ENCODE measurements at places on chromosomes 4 and X. TPM values are rescaled to one million over a fixed set of nuclear protein-coding genes. Genes with fewer than 3 reads are reported as not detected.

The TSPAN6 gene
- total RNA-seq, result 29.3 TPM

GRCh38 chrX:88886908-88887307 lies 139.9 kb downstream of the CPXCR1 start:
- DNase-seq, result no peak

DNA sequence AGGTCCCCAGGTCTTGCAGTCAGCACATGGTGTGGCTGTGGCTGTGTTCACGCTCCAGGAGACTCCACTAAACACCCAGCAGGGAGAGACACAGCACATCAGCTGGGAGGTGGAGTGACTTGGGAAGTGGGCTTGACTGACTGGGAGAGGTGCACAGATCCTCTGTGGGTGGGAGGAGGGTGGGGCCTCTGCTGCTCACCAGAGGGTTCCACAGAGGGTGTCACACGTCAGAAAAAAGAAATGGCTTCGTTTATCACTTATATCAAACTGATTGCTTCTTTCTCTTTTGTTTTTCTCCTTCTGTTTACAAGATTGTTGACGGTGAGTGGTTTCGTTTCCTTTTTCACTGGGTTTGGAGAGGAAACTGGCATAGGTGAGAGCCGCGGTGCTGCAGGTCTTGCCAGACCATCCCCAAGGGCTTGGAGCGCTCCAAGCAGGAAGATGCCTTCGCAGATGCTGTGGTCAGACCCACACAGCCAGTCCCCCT lies 24.8 kb upstream of the FAM193A start:
- DNase-seq, result no peak

DNA sequence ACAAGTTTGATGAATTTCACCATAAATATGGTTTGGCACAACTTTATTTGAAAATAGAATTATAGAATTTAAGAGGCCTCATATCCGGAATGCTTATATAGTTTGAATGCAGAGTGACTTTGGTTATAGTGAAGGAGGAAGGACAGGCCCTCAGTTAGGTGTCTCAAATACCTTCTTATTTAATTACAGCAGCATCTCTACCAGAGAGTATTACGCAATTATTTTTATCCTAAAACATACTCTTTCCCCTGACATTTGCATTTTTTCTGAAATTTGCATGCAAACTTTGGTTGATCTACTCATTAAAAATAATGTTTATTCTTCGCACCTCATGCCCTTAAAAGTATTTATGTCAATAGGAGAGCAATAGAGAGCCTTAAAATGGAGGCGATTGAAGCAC lies 305.4 kb downstream of the PACRGL start:
- DNase-seq, result no peak

The FAM53A gene
- total RNA-seq, result 2.0 TPM

The RENBP gene
- total RNA-seq, result 5.0 TPM

DNA sequence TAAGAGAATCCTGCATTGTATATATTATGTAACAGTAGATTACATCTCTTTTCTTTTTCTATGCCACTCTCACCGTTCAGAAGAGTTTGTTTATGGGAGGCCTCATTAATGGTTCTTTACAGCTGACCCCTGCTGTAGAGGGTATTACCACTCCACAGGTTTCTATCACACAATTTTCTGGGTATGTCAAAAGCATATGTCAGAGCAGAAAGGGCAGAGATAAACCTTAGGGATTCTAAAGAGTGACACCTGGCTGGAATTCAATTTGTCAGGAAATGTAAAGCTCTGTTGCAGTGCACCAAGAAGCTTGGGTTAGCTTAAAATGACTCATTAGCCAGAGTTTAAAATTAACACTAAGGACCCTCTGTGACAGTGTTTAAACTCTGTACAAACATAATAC lies 658.7 kb downstream of the PCDH18 start:
- DNase-seq, result no peak

- no peak for DNase-seq
These were observed 8.0 kb downstream of the LGI2 start for GRCh38 chr4:25022766-25023165.

DNA sequence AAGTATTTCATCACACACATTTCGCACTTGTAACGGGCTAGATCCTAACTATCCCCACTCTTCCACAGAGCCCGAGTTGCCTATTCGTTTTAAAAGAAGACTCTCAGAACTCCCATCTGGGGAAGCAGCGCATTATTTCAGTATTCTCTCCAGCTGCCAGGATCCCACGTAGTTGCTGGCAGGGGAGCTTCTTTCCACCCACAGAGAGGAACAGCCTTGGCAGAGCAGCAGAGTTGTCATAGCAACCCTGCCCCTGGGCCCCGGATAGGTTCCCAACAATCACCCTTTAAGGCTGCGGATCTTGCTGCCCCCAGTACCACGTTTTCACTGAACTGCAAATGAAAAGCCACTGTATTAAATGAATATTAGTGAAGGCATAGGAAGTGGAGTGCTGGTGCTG lies 106.7 kb downstream of the GPM6A start:
- no peak for DNase-seq

DNA sequence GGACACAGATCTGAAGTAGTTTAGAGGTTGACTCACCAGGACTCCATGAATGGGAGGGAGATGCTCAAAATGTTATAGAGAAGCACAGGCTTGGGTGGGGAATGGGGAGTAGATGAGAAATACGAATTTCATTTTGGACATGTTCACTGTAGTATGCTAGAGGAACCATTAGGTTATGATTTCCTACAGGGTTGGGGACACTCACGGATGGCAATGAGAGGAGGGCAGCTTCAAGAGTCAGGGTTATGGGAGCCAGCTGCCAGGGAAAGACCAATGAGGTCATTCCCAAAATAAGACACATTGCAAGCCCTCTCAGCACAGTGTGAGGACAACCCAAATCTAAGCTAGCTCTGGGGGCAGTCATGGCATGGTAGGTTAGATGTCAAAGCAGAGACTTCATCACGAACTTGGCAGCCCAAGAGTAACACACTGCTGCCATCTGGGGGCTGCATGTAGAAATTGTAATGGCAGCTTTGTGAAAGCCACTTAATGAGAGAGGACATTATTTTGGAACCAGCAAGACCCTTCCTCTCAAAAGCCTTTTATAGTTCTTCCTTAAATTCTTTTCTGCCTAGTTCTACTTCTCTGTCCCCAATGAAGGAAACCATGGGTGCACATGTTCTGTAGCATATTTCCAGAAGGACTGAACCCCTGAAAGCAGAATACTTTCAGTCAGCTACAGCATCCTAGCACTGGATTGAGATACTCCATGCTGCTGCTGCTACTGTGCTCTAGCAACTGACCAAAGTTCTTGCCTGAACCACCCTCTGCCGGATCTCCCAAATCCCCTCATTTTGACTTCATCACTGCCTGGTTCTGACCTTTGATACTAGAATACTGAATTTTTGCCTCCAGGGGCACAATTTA lies 16.2 kb upstream of the ZCCHC12 start:
- DNase-seq, result peak; percentile 5

GRCh38 chr4:7901311-7901885 lies 38.3 kb downstream of the AFAP1 start:
- DNase-seq, result no peak

GRCh38 chr4:48640225-48640624 lies 139.9 kb downstream of the FRYL start:
- no peak for DNase-seq

The VGLL1 gene
- total RNA-seq, result 1.1 TPM

The SMC1A gene
- 22.3 TPM for total RNA-seq

DNA sequence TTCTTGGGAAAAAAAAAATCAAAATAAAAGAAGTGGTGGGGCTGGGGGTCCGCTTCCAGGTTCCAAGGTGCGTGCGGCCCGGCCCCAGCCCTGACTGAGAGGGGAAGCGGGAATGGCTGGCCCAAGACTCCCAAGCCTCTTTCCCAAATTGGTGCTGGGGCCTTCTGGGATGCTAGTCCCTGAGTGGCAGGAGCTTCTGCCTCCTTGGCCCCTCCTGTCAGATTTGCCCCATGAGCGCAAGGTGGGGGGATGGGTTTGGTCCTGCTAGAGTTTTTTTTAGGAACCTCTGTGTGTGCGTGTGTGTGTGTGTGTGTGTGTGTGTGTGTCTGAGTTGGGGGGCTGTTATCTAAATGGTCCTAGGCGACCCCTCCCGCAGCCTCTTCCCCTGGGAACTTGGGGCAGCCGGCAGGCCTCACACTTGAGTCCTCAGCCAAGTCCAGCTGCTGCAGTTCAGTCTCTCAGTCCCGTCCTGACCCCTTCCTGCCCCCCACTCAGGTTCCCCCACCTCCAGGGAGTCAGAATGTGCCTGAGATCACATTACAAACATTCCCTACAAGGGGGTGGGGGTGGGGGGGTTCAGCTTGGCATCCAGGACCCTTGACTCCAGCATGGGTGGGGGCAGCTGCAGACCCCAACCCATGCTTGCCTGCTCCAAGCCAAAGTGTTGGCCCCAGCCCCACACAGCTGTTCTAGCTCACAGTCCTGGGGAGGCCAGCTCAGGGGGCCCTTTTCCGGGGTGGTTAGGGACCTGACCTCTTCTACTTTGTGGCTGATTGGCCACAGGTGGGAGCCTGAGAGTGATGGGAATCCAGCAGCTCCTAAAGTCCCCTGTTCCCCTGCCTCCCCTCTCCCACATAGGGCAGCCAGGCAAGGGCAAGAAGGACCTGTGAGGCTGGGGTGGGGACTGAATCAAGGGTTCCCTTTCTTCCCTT lies 4.0 kb downstream of the EFNB1 start:
- no peak for DNase-seq

- DNase-seq, result no peak
These were observed 727.9 kb upstream of the DIAPH2 start for GRCh38 chrX:95956745-95957144.

The FOXR2 gene
- total RNA-seq, result not detected

The SPANXA1 gene
- not detected for total RNA-seq

DNA sequence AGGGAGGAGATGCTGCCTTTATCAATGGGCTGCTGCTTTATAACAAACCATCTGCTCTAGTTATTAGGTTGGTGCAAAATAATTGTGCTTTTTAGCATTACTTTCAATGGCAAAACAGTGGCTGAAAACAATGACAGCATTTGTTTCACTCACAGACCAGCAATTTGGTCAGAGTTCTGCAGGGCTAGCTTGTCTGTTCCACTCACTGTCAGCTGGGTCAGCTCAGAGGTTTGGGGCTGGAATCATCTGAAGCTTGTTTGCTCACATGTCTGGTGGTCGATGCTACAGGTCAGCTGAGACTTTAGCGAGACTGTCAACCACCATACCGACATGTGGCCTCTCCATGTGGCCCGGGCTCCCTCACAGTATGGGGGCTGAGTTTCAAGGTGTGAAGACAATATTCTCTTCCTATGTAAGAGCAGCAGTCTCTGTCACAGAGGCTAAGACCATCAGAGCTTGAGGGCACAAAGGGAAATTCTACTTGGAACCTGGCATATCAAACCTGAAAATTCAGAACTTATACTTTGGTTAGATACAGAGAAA lies 81.3 kb upstream of the LIMCH1 start:
- DNase-seq, result no peak

GRCh38 chr4:172152284-172152683 lies 339.1 kb downstream of the GALNTL6 start:
- no peak for DNase-seq

The AIMP1 gene
- total RNA-seq, result 24.4 TPM

GRCh38 chr4:108204518-108204917 lies 35.8 kb upstream of the LEF1 start:
- DNase-seq, result no peak

The AMMECR1 gene
- 12.0 TPM for total RNA-seq

DNA sequence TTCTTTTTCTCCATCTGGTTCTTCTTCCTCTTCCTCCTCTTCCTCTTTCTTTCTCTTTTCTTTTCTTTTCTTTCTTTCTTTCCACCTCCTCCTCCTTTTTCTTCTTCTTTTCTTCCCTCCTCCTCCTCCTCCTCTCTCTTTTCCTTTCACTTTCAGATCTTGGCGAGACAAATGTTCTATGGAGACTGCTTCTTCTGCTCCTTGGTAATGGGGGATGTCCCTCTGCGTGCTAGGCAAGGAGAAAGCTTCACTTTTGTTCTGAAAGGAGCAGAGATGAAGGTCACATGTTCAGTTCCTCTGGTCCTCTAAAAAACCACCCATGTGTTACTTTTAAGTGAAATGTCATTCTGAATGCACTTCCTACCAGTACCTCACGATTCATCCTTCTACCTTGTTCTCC lies 33.2 kb downstream of the NBDY start:
- DNase-seq, result no peak

- DNase-seq, result no peak
These were observed 249.7 kb upstream of the TTC29 start for GRCh38 chr4:147195386-147195785.

DNA sequence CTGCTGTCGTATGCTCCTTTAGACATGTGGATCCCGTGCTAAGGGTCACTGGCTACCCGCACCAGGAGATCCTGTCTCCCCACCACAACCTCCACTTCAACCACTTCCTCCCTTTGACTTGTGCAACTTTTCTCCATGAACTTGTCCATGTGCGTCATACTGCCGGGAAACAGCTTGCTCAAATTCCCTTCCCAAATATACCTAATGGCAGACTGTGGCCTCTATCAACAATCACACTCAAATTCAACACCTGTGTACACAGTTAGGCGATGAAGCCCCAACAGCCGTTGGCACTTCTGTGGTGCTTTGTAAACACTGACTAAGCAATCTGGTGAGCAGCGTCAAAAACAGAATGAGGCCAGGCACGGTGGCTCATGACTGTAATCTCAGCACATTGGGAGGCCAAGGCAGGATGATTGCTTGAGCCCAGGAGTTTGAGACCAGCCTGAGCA lies 49.5 kb downstream of the CD99L2 start:
- no peak for DNase-seq

DNA sequence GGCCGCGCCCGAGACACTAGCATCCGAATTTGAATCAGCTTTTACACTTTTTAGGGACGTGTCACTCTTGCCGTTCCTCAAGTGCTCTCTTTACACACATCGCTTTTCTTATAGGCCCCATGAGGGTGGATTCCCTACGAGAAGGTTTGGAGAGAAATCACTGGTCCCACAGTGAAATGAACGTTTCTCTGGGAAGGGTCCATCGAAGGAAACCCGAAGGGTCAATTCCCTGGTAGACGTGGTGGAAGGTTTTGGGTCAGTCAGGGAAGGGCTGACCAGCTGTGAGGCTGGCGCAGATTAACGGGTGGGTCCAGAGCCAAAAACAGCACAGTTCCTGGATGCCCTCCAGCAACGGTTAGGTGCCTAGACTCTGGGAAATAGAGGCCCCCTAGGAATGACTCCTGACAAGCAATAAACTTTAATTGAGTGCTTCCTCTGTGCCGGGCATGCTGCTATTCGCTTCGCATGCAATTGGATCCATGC lies 35.9 kb downstream of the ETDC start:
- peak; percentile 3 for DNase-seq

The NEUROG2 gene
- not detected for total RNA-seq

GRCh38 chrX:136525738-136526606 lies 6.0 kb upstream of the VGLL1 start:
- DNase-seq, result peak; percentile 85

The FAAH2 gene
- total RNA-seq, result 15.8 TPM

Measured in skin of body (tissue), 3 donors.